CD8-positive, alpha-beta memory T cell (primary cell): ENCODE measurements at places on chromosomes 13 and 19. TPM values are rescaled to one million over a fixed set of nuclear protein-coding genes. Genes with fewer than 3 reads are reported as not detected.
A peak's percentile ranks its signal among the peaks of the same experiment; 100 is the strongest.

The ZNF90 gene
- total RNA-seq, result 11.9 TPM

The TSSK6 gene
- total RNA-seq, result 3.1 TPM

The ZNF99 gene
- not detected for total RNA-seq

The ZNF44 gene
- total RNA-seq, result 12.3 TPM

The KIR2DL1 gene
- 0.13 TPM for total RNA-seq

The PGLYRP1 gene
- not detected for total RNA-seq

GRCh38 chr13:30675717-30676116 lies 58.0 kb downstream of the USPL1 start:
- DNase-seq, result no peak
- no peaks in the 10 kb centered on the region for H3K27me3 ChIP-seq
- H3K36me3 ChIP-seq, result no peaks in the 10 kb centered on the region
- no peak overlapping the region for H3K4me3 ChIP-seq

- no peak for DNase-seq
- no peaks in the 10 kb centered on the region for H3K36me3 ChIP-seq
- no peak overlapping the region for H3K27ac ChIP-seq
Observed at GRCh38 chr19:41098762-41099161, 10.5 kb downstream of the CYP2A13 start.

DNA sequence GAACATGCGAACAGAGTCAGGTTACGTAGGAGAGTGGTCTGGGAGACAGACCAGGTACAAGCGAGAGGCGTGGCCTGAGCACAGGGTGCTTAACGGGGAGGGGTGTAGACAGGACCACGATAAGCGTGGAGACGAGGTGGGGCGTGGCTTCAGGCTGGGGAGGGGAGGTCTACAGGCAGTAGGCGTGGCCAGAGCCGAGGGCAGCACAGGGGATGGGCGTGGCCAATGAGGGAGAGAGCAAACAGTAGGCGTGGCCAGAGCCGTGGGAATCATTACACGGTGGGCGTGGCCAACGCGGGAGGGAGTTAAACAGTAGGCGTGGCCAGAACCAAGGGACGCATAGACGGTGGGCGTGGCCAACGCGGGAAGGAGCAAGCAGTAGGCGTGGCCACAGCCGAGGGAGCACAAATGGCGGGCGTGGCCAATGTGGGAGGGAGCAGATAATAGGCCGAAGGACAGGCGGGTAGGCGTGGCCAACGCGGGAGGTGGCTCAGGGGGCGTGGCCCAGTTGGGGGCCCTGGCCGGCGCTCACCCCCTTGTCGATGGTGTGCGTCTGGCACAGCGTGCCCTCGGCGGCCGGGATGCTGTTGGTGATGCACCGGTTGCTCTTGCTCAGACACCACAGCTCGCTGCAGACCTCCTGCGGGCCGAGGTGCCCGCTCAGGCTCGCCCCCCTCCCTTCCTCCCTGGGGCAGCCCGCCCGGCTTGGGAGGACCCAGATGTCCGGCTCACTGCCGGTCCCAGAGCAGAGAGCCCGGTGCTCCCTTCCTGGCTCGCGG lies 15.2 kb upstream of the MYO1F start:
- H3K27me3 ChIP-seq, result no peaks in the 10 kb centered on the region
- H3K4me3 ChIP-seq, result peak overlapping the region; percentile 43
- no peaks in the 10 kb centered on the region for H3K36me3 ChIP-seq
- H3K27ac ChIP-seq, result no peak overlapping the region
- H3K4me1 ChIP-seq, result peaks cover 16% of the 10 kb centered on the region
- peak; percentile 95 for DNase-seq

DNA sequence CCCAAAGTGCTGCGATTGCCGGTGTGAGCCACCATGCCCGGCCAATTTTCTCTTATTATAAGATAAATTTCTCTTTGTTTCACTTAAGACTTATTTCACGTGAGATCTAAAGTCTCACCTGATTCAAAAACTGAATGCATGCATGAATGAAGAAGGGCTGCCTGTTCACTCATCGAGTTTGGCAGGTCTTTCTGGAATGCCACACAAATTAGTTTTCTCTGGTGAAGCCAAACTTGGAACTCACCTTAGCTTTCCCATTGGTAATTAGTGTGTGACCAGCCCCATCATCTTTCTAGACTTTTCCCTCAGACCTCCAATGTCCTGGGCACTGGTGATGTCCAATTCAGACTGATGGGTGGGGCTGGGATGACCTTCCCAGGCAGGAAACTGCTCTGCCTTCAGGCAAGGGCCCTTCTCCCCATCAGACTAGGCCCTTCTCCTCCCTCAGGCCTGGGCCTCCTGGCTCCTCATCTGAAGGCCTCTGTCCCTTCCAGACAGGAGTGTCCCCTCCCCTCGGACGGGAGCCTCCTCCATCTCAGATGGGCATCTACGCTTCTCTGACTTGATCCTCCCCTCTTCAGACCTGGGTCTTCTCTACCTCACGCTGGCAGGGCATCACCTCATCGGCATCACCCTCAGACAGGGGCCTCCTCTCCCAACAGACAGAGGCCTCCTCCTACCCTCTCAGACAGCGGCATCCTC lies 14.4 kb downstream of the C3 start:
- H3K36me3 ChIP-seq, result no peaks in the 10 kb centered on the region
- peaks cover 10% of the 10 kb centered on the region for H3K27me3 ChIP-seq
- DNase-seq, result no peak
- H3K4me3 ChIP-seq, result no peak overlapping the region

DNA sequence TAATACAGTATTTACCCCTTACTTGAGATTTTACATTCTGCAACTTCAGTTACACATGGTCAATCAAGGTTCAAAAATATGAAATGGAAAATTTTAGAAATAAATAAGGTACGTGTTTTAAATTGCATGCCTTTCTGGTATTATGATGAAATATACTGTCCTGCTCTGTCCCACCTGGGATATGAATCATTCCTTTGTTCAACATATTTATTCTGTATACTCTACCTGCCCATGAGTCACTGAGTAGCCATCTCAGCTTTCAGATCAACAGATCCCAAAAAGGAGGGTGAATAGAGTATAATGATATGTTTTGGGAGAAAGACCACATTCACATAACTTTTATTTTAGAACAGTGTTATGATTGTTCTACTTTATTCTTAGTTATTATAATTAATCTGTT lies 37.8 kb downstream of the STOML3 start:
- no peaks in the 10 kb centered on the region for H3K27me3 ChIP-seq
- no peaks in the 10 kb centered on the region for H3K4me1 ChIP-seq
- no peak overlapping the region for H3K27ac ChIP-seq
- DNase-seq, result no peak
- H3K4me3 ChIP-seq, result no peak overlapping the region
- H3K36me3 ChIP-seq, result no peaks in the 10 kb centered on the region

DNA sequence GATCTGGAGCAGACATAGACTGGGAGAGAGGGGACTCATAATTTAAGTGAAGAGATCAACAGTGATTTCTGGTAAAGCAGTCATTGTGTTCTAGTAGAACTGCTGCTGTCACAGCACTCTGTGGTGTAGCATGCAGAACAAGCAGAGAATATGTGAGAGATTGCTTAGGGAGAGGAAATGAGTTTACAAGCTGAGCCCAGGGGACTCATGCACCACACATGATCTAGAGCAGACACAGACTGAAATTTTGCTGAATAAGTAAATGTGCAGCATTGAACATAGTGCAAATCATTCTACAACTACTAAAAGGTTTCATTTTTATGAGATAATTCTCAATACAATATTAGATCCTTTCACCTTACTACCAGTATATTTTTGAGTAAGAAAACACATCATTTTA lies 125.7 kb downstream of the MYO16 start:
- H3K27me3 ChIP-seq, result no peaks in the 10 kb centered on the region
- H3K36me3 ChIP-seq, result no peaks in the 10 kb centered on the region

DNA sequence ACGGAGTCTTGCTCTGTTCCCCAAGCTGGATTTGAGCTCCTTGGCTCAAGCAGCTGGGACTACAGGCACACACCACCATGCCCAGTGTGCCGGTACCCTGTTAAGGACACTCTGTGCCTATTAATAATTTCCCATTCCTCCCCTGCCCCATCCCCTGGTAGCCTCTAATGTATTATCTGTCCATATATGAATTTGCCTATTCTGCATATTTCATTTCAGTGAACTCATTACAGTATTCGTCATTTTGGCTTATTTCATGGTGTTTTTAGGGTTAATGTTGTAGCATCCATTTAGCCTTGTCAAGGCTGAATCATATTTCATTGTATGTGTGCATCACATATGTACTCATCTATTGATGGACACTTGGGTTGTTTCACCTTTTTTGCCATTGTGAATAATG lies 33.6 kb downstream of the SKA3 start:
- H3K4me1 ChIP-seq, result peaks cover 39% of the 10 kb centered on the region
- no peak overlapping the region for H3K27ac ChIP-seq
- no peak for DNase-seq
- peaks cover 28% of the 10 kb centered on the region for H3K36me3 ChIP-seq

GRCh38 chr19:31574251-31574973 lies 225.2 kb upstream of the TSHZ3 start:
- no peak overlapping the region for H3K4me3 ChIP-seq
- DNase-seq, result no peak
- H3K36me3 ChIP-seq, result no peaks in the 10 kb centered on the region
- no peaks in the 10 kb centered on the region for H3K4me1 ChIP-seq
- H3K27ac ChIP-seq, result no peak overlapping the region
- H3K27me3 ChIP-seq, result no peaks in the 10 kb centered on the region

GRCh38 chr13:113545455-113545930 lies 39.1 kb upstream of the TFDP1 start:
- H3K27ac ChIP-seq, result no peak overlapping the region
- H3K27me3 ChIP-seq, result no peaks in the 10 kb centered on the region
- no peak overlapping the region for H3K4me3 ChIP-seq
- no peaks in the 10 kb centered on the region for H3K4me1 ChIP-seq
- no peaks in the 10 kb centered on the region for H3K36me3 ChIP-seq

DNA sequence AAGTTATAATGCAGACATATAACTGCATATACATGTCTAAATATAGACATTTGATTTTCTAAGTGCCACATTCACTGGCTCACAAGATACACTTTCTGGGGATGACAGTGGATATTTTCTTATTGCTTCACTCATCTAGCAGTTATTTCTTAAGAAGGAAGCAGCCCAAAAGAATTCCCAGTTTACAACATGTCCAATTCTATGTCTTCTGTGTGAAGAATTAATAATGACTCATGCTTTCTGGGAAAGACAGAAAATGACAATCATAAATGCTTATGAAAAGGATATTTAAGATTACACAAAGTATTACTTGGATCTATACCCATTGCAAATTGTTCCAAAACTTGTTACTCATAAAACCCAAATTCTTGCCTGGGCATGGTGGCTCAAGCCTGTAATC lies 543.4 kb downstream of the SUCLA2 start:
- H3K4me3 ChIP-seq, result no peak overlapping the region
- H3K27me3 ChIP-seq, result no peaks in the 10 kb centered on the region
- H3K36me3 ChIP-seq, result no peaks in the 10 kb centered on the region
- no peak for DNase-seq

GRCh38 chr19:39308531-39309304 lies 11.9 kb downstream of the LRFN1 start:
- H3K4me3 ChIP-seq, result no peak overlapping the region
- no peaks in the 10 kb centered on the region for H3K36me3 ChIP-seq
- H3K27me3 ChIP-seq, result no peaks in the 10 kb centered on the region
- H3K27ac ChIP-seq, result no peak overlapping the region
- no peak for DNase-seq
- H3K4me1 ChIP-seq, result no peaks in the 10 kb centered on the region

- no peak overlapping the region for H3K4me3 ChIP-seq
- DNase-seq, result no peak
- no peaks in the 10 kb centered on the region for H3K4me1 ChIP-seq
- H3K27ac ChIP-seq, result no peak overlapping the region
- H3K27me3 ChIP-seq, result no peaks in the 10 kb centered on the region
Observed at GRCh38 chr13:105334211-105334610, 1201.3 kb downstream of the EFNB2 start.

DNA sequence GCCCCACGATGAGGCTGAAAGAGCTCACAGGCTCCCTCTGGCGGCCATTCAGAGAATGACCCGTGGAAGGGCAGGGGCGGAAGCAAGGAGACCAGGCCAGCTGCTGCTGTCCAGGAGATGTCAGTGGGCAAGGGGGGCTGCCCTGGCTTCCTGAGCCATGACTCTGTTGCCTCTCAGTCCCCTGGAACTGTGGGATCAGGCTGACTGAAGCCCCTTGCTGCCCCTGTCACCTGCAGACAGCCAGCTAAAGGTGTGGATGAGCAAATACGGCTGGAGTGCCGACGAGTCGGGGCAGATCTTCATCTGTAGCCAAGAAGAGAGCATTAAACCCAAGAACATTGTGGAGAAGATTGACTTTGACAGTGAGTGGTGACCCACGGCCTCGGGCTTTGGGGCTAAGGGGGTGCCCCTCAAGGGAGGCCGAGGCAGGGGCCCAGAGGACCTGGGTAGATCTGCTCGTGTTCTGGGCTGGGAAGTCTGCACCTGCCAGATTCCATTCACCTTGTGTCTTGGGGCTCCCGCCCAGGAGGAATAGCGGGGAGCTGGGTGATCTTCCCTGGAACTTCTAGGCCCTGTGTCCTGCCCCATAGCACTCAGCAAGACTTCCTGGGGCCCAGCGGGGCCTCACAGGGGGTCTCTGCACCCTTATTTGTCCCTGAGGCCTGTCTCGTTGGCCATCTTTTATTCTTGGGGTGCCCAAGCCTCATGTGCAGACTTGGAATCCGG lies 12.5 kb upstream of the ACTN4 start:
- H3K4me3 ChIP-seq, result no peak overlapping the region
- H3K27me3 ChIP-seq, result no peaks in the 10 kb centered on the region
- H3K4me1 ChIP-seq, result peaks cover 30% of the 10 kb centered on the region
- peak; percentile 71 for DNase-seq

- no peaks in the 10 kb centered on the region for H3K4me1 ChIP-seq
- H3K36me3 ChIP-seq, result no peaks in the 10 kb centered on the region
- H3K27ac ChIP-seq, result no peak overlapping the region
- no peak overlapping the region for H3K4me3 ChIP-seq
- H3K27me3 ChIP-seq, result peaks cover under 1% of the 10 kb centered on the region
Observed at GRCh38 chr19:54684527-54684926, 21.7 kb downstream of the LILRB4 start.

DNA sequence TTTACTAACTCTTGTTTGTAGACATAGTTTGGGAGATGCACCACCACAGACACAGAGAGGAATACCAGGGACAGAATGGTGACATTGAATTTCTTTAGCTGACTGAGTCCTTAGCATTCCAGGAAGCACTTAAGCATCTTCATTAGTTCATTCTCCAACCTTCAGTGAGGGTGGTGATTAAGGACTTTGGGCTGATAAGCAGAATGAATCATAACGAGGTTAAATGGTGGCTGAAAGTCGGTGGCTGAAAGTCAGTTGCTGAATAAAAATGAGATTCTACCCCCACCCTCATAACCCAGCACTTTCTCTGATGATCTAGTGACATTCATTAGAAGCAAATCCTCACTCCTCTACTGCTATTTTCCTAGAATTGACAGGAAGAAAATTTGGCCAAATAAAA lies 10.6 kb downstream of the PCDH8 start:
- H3K4me3 ChIP-seq, result no peak overlapping the region
- no peaks in the 10 kb centered on the region for H3K4me1 ChIP-seq
- no peak for DNase-seq
- no peak overlapping the region for H3K27ac ChIP-seq
- H3K36me3 ChIP-seq, result no peaks in the 10 kb centered on the region

- H3K36me3 ChIP-seq, result no peaks in the 10 kb centered on the region
- no peak overlapping the region for H3K27ac ChIP-seq
- no peaks in the 10 kb centered on the region for H3K4me1 ChIP-seq
- H3K27me3 ChIP-seq, result no peaks in the 10 kb centered on the region
- no peak for DNase-seq
Observed at GRCh38 chr13:80030491-80030890, 310.4 kb downstream of the SPRY2 start.
